NCI-H1105 treated with DMSO at 0.1 percent for 48 hours (cell line): ENCODE measurements at places on chromosomes 1 and 21.

DNA sequence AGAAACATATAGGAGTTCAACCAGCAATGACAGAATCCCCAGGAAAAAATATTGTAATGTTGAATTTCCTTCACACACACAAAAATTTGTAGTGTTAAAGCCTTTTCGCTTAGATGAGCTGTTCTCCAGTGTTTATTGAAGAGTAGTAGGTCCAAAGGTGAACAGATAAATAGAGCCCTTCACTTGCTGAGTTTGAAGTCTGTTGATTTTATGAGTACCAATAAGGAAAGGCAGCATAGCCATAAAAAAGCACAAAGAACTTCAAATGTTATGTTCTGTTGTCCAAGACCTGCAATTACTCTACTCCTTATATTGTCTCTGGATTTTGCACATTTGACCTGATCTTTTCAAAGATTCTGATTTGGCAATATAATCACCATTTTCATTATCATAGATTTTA is 362.7 kb upstream of the B3GALT2 start:
- DNase-seq, result no peak

GRCh38 chr21:37341254-37341960 is 25.2 kb upstream of the DYRK1A start:
- peak; percentile 6 for DNase-seq

DNA sequence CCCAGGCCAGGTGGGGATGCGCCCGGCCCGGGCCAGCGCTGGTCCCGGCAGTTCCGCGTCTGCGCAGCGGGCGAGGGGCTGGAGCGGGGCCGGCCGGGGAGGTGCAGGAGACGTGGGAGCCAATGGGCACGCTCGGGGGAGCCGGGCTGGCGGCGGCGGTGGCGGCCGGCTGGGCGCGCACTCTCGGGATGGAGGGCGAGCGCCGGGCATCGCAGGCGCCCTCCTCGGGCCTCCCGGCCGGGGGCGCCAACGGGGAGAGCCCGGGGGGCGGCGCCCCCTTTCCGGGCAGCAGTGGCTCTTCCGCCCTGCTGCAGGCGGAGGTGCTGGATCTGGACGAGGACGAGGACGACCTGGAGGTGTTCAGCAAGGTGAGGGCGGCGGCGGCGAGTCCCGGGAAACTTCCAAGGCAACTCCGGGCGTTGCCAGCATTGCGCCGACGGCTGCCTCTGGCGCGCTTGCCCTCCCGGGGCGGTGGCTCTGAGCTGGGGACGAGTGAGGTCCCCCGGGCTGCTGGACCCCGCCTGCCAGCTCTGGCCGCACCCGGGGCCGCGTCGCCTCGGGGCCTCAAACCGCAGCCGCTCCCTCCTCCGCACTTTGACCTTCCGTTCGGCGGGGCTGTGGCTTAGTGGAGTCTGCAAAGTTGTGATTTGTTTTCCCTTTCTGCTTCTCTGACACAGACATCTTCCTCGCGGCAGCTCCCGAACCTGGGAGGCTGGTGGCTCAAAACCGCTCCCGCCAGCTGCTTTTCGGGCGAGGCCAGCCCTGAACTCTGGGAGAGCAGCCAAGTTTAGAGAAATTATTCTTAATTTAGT is at the start of gene SNX7:
Gene SNX7 (plus strand): TSS at position 178 of the 812 bp plus-strand sequence. CDS start 11 bp downstream, at position 189.
- DNase-seq, result peak; percentile 74

DNA sequence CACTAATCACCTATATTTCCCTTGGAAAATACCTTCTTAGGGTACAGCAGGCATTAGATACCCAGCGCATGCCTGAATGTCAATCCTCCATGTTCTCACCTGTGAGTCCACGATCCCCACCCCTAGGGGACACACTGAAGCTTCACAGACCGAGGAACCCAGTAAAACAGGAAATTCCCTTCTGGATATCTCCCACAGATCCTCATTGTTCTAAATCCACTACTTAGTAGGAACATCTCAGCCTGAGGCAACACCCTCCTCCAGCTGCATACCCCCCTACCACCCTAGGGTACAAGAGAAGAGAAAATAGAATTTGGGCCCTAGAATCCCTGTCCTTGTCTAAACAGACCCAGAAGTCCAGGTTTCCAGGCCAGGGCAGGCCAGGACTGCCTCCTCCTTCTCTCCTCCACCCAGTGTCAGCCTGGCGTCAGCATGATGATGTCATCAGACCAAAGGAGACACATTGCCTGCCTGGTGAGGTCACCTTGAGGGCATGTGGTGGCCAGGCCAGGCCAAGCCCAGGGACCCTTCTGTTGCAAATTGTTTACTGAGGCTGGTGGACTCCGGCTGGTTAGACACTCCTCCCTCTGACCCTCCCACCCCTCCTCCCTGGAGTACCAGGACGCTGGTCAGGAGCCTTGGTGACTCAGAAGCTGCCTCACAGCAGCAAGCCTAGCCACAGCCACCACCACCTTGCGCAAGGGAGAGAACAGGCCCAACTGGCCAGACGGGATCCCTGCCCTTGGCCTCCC is 6.2 kb downstream of the NECTIN4 start:
- DNase-seq, result no peak

- no peak for DNase-seq
Measured at GRCh38 chr1:119648620-119649004, 546 bp upstream of the ZNF697 start.

DNA sequence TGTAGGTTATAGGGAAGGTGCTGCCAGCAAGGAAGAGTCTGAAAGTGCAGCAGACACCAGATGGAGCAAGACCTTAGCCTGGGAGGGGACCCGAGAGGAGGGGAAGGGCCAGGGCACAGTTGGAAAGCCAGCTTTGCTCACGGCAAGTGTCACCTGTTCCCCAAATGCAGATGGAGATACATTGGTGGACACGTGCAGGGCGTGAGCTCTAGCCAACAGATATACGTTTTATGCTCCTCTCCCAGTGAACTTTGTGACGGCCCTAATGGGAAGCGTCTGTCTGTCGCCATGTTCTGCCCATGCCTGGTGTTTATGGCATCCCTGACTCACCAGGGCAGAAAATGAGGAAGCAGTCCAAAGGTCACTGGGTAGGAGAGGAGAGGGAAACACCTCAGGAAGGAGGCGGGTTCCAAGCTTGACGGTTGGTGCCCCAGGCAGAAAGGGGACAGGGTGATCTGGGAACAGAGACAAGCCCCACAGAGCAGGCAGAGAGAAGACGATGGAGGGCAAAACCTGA is 7.6 kb downstream of the GPA33 start:
- no peak for DNase-seq

- no peak for DNase-seq
Measured at GRCh38 chr1:78304341-78304740, 186.4 kb upstream of the PTGFR start.

- no peak for DNase-seq
Measured at GRCh38 chr1:47334765-47335435, 1.3 kb downstream of the CMPK1 start.

- DNase-seq, result no peak
Measured at GRCh38 chr1:154607106-154607608, 829 bp downstream of the ADAR start.

- DNase-seq, result no peak
Measured at GRCh38 chr1:164440232-164440631, 118.8 kb upstream of the PBX1 start.

DNA sequence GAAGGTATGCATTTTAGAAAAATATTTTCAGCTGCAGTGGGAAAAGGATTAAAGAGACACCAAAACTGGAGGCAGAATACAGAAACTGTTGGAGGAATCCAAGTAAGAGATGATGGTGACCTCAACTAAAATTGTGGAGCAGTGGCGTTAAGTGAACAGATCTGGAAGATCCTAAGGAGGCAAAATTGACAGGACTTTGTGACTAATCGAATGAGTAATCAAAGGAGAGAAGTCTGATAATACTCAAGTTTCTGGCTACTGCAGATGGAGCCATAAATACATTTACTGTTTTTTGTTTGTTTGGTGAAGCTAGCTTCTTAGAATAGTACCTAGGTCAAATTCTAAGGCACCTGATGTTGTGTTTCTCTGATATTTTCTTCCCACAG is 3.1 kb downstream of the CTBS start:
- no peak for DNase-seq

DNA sequence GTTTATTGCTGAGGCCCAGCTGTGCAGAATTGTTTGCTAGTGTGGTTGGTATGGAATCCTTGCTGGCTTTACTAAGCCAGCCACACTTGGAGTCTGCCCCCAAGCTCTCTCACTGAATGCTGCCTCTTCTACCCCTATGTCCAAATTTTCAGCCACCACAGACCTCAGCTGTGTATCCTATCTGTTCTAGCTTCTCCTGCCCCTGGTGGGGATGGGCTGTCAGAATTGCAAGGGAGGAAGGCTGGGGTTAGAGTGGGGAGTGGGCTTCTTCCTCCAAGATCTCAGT is 4.4 kb downstream of the NHLH1 start:
- no peak for DNase-seq

DNA sequence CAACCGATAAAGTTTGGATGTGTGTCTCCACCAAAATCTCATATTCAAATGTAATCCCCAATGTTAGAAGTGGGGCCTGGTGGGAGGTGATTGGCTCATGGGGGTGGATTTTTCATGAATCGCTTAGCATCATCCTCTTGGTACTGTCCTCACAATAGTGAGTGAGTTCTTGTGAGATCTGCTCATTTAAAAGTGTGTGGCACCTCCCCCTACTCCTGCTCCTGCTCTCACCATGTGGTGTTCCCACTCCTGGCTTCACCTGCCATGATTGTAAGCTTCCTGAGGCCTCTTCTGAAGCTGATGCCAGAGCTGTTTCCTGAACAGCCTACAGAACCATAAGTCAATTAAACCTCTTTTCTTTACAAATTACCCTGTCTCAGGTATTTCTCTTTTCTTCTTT is 28.2 kb upstream of the PRDX6 start:
- DNase-seq, result no peak

DNA sequence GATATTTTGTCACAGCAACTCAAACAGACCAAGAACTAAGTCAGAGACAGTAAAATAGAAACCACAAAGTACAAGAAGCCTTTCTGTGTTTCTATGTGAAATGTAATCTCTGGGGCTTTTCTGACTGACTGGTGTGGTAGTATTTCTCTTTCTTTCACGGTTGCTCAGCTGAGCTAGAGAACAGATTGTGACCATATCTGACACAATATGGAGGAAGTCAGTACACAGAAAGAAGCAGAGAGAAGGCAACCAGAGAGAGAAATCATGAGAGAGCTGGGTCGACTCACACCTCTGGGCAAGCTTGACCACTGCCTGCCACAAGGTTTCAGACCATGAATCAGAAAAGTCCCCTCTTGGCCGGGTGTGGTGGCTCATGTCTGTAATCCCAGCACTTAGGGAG is 208.9 kb upstream of the GREM2 start:
- no peak for DNase-seq

- DNase-seq, result no peak
Measured at GRCh38 chr1:244751271-244751895, 84.1 kb upstream of the COX20 start.

- DNase-seq, result no peak
Measured at GRCh38 chr1:28297826-28298225, 31.0 kb upstream of the MED18 start.

DNA sequence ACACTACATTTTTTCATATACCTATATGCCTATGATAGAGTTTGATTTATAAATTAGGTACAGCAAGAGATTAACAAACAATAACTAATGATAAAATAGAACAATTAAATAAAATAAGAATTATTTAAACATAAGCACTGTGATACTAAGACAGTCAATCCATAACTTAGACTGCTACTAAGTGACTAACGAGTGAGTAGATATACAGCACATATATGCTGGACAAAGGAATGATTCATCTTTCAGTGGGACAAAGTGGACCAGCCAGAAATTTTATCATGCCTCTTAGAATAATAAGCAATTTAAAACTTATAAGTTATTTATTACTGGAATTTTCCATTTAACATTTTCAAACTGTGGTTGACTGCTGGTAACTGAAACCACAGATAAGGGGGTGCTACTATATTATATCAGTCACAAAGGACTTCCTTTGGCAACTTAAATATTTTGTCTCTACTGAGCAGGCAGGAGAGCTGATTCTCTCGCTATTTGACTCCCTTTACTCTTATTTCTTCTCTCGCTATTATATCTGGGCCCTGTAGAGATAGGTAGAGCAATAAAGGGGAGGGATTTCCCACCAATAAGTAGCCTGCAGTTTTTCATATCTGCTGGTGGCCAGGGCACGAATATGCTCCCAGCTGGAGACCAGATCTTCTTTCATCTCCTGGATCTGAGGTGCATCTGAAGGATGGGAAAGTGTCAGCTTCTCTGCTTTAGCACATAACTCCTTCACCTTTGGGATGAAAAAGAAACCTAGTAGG is 10.8 kb downstream of the SPTA1 start:
- no peak for DNase-seq

GRCh38 chr1:97820470-97821188 is 100.2 kb downstream of the DPYD start:
- DNase-seq, result peak; percentile 40

DNA sequence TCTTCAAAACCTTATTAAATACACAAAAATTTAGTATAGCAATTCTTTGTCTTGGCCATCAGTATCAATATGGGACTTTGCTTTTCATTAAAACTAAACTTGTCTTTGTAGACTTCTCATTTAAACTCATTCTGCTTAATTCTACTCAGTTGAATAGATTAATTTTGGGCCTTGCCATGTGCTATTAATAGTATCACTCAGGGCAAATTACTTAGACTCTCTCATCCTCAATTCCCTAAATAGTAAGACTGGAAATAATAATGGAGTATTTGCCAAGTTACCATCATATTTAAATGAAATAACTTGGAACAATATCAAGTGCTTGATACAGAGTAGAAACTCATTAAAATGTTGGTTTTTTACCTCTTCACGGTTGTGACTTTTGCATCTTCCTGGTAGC is 13.4 kb downstream of the HOOK1 start:
- no peak for DNase-seq

GRCh38 chr1:110235834-110236682 is 25.9 kb downstream of the KCNC4 start:
- DNase-seq, result no peak

GRCh38 chr1:229411434-229412055 is 22.3 kb downstream of the ACTA1 start:
- DNase-seq, result no peak

GRCh38 chr1:207973898-207974568 is 63.1 kb upstream of the CD34 start:
- no peak for DNase-seq

DNA sequence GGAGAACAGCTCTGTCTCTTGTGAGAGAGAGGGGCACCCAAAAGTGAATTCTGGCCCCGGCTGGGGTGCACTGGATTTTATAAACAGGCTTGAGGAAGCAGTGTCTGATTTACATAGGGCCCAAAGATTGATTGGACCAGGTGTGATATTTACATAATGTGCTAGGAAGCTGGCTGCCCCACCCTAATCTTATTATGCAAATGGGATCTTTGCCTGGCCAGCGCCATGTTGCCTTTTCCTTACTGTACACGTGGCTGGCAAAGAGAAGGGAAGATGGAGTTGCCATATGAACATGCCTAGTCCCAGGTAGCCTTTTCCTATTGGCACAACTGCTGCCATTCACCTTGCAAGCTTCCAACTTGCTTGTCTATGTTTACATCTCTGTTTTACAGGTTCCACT is 29.0 kb upstream of the CFHR4 start:
- DNase-seq, result no peak
